ENCODE measurements at places on chromosomes 7 and 10.

DNA sequence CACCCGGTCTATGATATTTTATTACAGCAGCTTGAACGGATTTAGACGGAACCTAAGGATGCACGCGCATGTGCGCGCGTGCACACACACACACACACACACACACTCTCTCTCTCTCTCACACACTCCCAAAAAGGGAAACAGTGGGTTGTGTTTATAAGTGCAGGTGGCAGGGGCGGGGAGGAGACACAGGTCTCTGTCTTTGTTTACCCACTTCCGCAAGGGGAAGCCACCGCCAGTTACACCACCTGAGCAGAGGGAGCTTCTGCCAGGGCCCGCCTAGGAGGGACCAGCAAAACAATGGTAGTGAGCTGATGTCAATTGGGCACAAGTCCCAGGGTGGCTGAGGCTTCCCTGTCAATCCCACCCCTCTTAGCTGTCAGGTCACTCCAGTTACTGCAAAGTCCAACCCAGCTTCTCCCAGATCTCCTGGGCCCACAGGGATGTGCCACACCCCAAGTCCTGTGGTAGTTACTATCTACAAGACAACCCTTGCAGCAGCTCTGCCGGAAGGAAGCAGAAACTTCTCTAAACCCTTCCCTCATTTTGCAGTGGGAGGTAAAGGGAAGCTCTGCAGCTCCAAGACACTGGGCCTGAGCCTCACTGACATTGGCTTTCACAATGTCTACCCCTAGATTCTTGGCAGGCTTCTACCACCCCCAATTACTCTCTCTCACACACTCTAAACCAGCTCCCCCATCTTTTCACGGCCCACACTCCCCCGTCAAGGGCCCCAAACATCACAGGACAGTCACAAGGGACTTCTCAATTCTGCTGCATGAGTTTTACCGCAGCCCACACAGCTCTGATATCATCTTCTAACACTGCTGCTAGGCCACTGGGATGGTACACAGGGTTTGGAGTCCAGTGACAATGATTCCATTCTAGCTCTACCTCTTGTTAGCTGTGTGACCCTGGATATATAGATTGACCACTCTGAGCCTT lies 17.6 kb downstream of the ANXA11 start:
- no peak for DNase-seq

DNA sequence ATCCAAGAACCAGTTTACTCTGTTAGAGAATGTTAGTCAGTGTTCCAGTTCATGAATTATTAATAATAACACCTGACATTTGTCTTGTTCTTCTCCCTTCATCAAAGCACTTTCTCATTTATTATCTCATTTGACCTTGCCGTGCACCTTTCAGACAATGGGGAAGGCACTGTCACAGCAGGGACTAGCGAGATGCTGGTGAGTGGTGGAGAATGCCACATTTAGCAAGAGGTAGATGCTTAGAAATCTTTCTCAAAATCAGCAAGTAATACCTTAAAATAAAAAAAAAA lies 34.2 kb upstream of the XRCC2 start:
- DNase-seq = no peak

- no peak for DNase-seq
Observed at GRCh38 chr10:37010741-37011140, 114.7 kb upstream of the ANKRD30A start.

GRCh38 chr7:88758381-88759229 lies 895 bp upstream of the ZNF804B start:
- no peak for DNase-seq

GRCh38 chr10:14588084-14588937 lies 186.4 kb downstream of the FAM107B start:
- DNase-seq = no peak

- DNase-seq = no peak
Observed at GRCh38 chr10:14751014-14751896, 23.4 kb downstream of the FAM107B start.

- DNase-seq = no peak
Observed at GRCh38 chr7:149817301-149817771, 20.8 kb upstream of the ZNF862 start.

GRCh38 chr7:150954986-150955518 lies 23.1 kb downstream of the KCNH2 start:
- peak; percentile 33 for DNase-seq

GRCh38 chr10:44956226-44956625 lies 3.4 kb upstream of the RASSF4 start:
- DNase-seq = no peak

DNA sequence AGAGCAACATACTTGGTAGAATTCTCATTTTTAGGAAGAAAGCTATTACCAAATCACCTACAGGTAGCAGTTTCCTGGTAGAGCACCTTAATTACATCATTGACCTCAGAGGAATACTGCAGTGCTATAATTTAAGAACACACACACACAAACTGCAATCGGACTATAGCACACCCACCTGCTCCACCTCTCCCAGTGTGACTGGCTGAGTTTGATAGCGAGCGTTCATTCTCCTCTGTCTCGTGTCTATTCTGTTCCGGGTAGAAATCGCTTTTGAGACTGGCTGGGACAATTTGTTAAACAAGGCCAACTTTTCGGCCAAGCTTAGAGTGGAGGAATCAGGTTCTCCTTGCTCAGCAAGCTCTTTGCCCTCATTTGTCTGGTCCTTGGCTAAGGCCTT lies 110.5 kb downstream of the SVIL start:
- no peak for DNase-seq

DNA sequence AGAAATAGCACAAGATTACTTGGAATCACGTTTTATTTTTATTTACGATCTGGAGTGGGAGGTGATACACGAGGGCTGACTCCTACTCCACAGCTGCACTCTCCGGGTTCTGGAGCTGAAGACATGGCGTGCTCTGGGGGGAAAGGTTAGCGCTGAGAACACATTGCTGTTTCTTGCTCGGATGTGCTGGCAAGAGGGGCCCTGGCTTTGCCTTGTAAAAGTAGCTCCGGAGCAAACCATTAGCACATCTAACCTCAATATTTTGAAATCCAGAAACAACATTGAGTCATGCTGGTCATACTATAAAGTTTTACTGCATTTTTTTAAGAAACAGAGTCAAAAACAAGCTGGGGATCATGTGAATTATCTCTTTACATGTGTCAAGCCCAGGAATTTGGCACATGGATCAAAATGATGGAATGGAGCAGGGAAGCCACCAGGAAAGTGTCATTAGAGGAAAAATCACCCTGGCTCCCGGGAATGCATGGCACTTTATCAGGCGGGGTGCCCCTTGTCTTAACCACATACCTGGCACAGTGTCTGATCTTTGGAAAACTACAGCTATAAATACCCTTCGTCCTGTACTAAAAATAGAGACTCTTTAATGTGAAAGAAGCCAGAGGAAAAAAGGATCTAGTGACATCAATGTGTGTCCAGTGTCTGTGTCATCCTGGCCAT lies 31.6 kb upstream of the LYZL1 start:
- DNase-seq = no peak

DNA sequence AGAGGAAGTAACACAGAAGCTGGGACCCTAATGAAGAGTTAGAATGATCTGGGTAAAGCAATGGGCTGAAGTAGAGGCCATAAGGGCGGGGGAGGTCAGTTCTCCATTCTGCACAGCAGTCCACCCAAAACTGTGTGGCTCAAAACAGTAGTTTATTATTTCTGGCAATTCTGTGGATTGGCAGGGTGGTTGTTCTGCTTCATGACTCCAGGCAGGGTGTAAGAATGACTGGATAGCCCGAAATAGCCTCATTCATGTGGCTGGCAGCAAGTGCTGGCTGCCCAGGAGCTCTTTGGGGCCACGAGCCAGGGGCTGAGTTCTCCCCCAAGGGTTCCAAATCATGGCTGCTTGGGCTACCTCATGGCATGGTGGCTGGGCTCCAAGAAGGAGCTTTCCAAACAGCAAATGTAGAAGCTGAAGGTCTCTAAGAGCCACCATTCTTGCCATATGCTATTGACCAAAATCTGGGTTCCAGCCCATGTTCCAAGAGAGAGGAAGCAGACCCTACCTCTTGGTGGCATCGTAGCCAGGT lies 315.1 kb upstream of the C7orf33 start:
- DNase-seq = no peak

GRCh38 chr7:32586291-32587221 lies 91.3 kb downstream of the AVL9 start:
- DNase-seq = no peak

- DNase-seq = no peak
Observed at GRCh38 chr7:113404245-113404644, 285.9 kb upstream of the SMIM30 start.

DNA sequence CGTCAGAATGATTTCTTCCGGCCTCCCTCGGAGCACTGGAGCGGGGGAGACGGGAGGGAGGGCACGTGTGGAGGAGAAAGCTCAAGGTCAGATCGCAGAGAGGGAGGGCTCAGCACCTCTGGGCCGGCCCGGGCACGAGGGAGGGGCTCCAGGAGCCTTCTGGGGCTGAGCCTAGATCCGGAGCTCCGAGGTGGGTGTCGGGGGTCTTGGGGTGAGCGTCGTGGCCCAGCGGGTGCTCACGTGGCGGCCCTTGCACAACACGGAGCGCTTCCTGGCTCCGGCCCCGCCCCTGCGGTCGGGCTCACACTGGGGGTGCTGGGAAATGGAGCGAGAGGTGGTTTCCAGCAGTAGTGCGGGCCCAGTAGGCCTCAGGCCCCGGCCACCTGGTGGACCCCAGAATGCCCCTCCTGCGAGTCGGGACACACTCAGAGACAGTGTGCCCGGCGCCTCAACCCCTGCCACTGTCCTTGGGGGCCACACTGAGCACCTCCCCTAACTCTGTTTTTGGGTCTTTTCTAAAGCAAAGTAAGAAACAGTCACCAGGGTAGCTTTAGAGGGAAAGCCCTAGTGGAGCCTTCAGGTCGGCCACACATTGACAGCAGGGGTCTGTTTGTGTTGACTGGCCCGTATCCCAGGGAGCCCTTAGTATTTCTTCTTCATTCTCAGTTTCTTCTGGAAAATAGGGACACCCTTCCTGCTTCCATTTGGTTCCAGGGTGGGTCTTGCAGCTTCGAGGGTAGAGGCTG lies 798 bp downstream of the PPIF start:
- peak; percentile 32 for DNase-seq

GRCh38 chr10:131402771-131403650 lies 91.5 kb upstream of the TCERG1L start:
- DNase-seq = no peak

All from hematopoietic multipotent progenitor cell treated with erythropoietin and hydrocortisone succinate and interleukin-3 and kit ligand, for 17 days (in vitro differentiated cells).